ENCODE measurements at places on chromosomes 13 and 19.

- no peak for DNase-seq
Measured at GRCh38 chr19:42424345-42424707, 2.9 kb downstream of the LIPE start.

GRCh38 chr13:61880578-61881283 lies 465.1 kb upstream of the PCDH20 start:
- no peak for DNase-seq

- no peak for DNase-seq
Measured at GRCh38 chr13:113860665-113861432, 3.0 kb downstream of the GAS6 start.

DNA sequence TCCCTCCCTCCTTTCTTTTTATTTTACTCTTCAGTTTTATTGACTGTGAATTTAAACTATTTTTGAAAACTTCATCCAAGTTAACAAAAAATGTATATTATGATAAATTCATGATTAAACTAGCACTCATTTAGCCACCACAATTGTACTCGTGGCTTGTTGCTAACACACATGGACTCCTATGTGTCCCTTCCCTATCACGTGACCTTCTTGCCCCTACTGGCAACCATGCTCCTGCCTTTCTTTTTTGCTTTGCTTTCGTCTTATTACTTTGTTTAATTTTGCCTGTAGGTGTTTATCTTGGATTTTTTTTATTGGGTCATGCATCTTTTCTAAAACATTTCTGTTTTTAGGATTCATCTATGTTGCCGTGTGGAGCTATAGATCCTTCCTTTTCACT lies 8.2 kb downstream of the CLC start:
- DNase-seq: no peak

- no peak for DNase-seq
Measured at GRCh38 chr19:610801-611480, 21.3 kb downstream of the HCN2 start.

DNA sequence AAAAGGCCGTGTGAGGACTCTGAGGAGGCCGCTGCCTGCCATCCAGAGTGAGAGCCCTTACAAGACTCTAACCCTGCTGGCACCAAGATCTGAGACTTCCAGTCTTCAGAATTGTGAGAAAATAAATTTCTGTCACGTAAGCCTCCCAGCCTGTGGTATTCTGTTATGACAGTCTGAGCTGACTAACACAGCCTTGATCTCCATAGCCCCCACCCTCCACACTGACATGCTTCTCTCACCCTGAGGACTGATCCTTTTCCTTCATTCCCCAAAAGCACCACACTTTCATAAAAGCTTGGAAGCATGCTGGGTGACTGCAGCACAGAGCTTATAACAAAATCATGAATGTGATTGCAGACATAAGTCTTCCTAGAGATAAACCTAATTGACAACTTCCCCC lies 1059.8 kb downstream of the UQCRFS1 start:
- no peak for DNase-seq

DNA sequence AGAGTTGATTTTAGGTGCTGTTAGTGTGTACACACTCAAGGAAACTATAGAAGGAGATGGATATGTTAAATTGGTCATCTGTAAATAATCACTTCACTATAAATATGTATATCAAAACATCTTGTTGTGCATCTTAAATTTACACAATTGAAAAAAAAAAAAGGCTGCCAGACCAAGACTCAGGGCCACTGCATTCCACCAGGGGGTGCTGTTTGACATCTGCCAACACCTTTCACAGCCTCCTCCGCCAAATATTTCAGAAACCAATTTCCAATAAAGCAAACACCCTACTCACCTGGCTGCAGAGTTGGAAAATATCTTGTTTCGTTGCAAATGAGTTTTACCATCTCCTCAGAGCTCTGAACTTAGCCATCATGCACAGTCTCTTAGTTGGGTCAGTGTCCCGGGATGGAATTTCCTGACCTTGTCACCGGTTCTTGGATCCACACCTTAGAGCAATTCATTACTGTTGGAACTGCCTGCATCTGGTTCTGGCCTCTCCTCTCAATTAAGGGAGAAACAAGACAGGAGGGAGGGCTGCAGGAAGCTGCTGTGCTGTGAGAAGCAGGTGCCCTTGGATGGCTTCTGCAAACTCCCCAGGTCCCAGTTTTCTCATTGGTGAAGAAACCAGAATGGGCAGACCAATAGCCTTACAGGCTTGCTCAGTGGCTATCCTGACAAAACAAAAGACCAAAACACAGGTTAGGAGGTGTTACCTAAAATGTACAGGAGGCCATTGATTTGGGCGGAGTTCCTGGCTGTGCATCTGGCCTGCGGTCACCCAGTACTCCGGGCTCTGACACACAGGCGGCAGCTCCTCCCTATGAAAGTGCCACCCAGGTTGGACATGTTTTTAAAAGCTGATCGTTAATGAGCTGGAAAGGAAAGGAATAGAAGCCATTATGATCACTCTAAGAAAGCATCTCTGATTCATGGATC lies 746.6 kb downstream of the UQCRFS1 start:
- no peak for DNase-seq

GRCh38 chr13:41601718-41602445 lies 144.5 kb downstream of the RGCC start:
- DNase-seq: no peak

DNA sequence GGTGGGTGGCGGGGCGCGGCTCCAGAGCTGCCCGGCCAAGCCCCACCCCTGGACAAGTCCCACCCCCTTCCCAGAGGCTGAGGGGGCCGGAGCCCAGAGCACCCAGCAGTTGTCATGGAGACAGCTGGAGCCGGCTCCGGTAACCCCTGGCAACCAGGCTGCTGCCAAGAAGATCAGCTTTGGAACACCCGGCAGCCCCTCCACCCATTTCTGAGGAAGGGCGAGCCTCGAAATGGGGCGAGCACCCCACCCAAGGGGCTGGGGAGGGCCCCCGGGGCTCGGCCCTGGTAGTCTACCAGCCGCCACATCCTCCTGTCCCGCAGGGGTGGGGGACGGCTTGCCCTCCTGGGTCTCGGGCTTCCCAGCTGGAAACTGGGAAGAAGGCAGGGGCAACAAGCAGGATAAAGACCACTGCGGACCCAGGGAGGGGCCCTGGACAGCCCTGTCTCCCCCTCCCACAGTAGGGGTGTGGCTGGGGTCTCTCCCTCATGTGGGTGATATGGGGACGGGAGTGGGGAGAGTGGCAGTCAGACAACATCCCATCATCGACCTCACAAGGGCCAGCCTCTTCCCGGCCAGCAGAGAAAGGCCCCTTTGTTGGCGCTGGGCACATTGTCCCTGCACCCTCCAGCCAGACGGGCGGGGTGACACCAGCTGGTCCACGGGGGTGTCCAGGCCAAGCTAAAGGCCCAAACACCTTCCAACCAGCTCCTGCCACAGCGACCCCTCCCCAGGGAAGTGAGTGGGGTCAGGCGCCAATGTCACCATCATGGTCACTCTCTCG lies 1.5 kb downstream of the CERS1 start:
- DNase-seq: no peak

DNA sequence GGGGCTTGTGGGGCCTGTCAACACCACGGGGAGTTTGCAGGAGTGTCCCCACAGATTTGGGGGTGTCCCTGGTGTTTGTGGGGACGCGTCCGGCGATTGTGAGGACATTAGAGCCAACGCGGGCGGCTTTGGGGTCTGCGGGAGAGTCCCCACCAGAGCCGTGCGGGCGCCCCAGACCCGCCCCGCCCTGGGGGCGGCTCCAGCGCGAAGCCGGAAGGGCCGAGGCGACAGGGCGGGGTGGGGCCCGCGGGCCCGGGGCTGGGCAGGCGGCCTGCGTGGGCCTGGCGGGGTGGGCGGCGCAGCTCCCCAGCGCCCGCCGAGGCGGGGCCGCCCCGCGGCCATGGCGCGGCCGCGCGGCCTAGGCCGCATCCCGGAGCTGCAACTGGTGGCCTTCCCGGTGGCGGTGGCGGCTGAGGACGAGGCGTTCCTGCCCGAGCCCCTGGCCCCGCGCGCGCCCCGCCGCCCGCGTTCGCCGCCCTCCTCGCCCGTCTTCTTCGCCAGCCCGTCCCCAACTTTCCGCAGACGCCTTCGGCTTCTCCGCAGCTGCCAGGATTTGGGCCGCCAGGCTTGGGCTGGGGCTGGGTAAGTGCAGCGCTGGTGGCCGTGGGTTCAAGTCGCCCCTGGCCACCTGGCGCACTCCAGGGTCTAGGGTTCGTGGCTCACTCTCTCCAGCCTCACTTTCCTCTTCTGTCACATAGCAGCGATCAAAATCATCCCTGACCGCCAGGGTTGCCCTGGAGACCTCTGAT lies 10.3 kb downstream of the PDE4A start:
- no peak for DNase-seq

DNA sequence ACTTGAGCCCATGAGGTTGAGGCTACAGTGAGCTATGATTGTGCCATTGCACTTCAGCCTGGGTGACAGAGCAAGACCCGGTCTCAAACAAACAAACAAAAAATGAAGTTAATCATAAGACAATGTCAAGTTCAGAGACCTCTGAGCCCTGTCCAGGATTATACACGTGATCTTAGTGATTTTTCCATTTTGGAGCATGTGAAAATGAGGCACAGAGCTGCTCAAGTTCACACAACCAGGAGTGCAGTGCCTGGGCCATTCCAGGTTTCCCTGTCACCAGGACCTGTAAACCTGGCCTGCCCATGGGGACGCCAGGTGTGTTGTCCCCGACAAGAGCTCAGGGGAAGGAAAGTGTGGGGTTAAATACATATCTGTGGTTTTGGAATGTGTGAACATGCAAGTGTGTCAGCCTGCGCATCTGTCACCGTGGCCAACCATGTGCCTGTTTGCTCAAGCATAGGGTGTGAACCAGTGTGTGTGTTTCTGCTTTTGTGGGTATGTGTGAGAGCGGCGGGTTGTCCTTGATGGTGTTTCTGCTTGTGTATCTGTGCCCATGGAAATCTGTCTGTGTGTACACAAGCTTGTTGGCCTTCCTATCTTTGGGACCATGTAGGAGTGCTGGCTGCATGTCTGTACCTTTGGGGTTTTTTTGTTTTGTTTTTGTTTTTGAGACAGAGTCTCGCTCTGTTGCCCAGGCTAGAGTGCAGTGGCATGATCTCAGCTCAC lies 1.5 kb upstream of the FXYD1 start:
- no peak for DNase-seq

- DNase-seq: no peak
Measured at GRCh38 chr19:7294558-7295212, 471 bp upstream of the INSR start.

GRCh38 chr13:26459276-26460131 lies 98.0 kb upstream of the WASF3 start:
- DNase-seq: no peak

- DNase-seq: no peak
Measured at GRCh38 chr19:45595814-45596213, 6.2 kb downstream of the GPR4 start.

GRCh38 chr13:46679369-46680120 lies 117.4 kb downstream of the ESD start:
- DNase-seq: peak; percentile 5

DNA sequence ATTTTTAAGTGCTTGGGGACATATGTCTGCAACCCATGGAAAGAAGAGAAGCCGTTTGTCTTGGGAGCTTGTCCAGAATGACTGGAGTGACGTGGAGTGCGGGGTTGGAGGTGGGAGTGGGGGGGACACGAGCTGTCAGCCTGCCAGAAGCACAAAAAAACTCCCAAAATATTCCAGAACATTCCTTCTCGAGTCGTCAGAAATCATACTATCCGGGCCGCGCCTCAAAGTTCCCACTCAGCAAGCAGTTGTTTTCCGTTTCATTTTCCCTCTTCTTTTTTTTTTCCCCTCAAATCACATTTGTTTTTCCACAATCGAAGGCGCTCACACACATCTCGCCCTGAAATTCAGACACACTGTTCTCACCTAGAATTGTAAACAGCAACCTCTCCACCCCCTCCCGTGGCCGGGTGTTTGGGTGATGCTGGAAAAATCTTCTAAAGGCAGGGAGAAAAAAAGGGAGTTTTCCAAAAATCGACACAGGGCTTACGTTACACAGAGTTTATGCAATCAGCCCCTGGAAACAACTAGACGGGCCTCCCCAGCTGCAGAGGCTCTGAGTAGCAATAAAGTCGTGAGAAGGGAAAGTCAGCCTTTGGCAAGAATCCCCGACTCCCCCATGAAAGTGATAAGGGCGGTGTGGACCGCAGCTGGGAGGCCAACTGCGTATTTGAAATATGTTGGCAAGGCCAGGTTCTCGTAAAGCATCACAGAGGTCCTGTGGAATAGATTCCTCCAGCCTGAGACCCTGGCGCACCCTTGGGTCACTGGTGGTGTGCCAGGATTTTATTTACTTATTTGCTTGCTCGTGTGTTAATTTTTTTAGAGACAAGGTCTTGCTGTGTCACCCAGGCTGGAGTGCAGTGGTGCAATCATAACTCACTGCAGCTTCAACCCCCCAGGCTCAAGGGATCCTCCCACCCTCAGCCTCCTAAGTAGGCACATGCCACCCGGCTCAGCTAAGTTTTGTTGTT lies 31.2 kb upstream of the KLF2 start:
- no peak for DNase-seq

DNA sequence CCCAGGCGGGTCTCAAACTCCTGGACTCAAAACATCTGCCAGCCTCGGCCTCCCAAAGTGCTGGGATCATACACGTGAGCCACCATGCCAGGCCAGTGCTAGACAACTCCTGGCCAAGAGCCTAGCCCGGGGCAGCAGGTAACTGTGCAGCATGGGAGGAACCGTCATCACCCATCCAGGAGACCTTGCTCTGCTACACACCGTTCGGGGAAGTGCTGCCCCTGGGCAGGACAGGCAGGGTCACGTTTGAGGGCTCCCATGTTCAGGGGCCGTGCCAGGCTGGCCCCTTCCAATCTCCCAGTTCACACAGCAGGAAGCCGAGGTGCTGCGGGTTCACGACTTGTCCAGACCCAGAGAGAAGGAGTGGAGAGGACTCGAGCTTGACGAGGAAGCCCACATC lies 35.1 kb downstream of the NAXD start:
- no peak for DNase-seq

DNA sequence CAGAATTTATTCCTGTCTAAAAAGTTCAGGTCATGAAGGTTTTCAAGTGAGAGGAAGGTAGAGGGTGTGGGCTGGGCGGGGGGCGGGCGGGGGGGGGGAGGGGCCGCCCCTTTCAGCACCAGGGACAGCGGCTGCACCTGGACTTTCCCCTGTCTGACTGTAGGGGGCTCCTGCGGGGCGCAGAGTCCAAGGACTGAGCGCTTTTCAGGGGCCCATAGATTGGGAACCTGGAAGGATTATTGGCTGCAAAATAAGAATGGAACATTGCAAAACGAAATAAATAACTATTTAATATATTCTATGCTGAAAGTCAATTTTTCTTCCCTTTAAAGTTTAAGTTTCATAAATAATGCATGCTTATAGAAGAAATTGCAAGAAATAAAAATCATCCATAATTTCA lies 8.9 kb upstream of the CYP4F3 start:
- peak; percentile 19 for DNase-seq

All from activated naive CD4-positive, alpha-beta T cell (primary cell).